ENCODE measurements at places on chromosomes 7 and 10. TPM values are rescaled to one million over a fixed set of nuclear protein-coding genes. Genes with fewer than 3 reads are reported as not detected.

BRAT1 gene
- 37.8 TPM for total RNA-seq

DNA sequence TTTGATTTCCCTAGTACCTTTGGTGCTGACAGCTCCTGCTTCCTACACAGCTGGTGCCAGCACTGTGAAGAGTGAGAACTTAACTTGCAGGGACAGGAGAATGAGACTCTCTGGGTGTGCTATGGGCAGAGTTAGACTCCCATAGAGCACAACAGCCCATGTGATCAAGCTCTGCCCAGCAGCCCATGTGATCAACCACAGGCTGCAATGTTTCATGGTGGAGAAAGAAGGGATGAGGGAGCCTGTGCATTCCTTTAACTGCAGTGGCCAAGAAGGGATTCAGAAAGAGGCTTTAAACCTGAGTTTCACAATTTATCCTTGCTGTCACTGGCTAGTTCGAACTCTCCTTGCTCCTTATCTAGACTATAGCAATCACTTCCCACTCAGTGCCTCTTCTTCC is 10.0 kb upstream of the MEST start:
- H3K27ac ChIP-seq = no peak overlapping the region
- H3K4me1 ChIP-seq = peaks cover 14% of the 10 kb centered on the region
- H3K4me3 ChIP-seq = no peak overlapping the region
- no peak for DNase-seq
- H3K27me3 ChIP-seq = peaks cover 14% of the 10 kb centered on the region
- no peaks in the 10 kb centered on the region for H3K36me3 ChIP-seq

DNA sequence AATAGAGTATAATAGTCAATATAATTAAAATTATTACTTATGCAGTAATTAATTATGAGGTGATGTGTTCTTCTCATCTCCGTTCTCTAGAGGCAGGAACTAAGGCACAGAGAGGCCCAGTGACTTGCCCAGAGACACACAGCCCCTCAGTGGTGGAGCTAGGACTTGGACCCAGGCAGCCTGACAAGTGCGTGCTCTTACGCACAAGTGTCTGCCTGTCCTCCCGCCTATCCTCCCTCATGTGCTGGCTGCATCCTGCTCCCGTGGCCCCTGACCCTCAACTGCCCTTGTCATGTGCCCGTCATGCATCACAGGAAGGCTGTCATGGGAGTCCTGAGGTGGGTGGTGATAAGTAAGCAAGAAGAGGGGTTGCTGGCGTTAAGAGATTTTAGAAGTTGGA is 14.3 kb downstream of the IL2RA start:
- H3K36me3 ChIP-seq = peaks cover 89% of the 10 kb centered on the region
- peak overlapping the region; percentile 99 for H3K27ac ChIP-seq
- H3K27me3 ChIP-seq = peaks cover 4% of the 10 kb centered on the region

GRCh38 chr7:143322760-143323633 is 7.1 kb downstream of the CLCN1 start:
- H3K36me3 ChIP-seq = no peaks in the 10 kb centered on the region
- H3K4me3 ChIP-seq = no peak overlapping the region
- no peak for DNase-seq
- peaks cover 4% of the 10 kb centered on the region for H3K4me1 ChIP-seq
- H3K27me3 ChIP-seq = no peaks in the 10 kb centered on the region
- H3K27ac ChIP-seq = no peak overlapping the region

- no peaks in the 10 kb centered on the region for H3K27me3 ChIP-seq
- no peaks in the 10 kb centered on the region for H3K36me3 ChIP-seq
- no peak for DNase-seq
- no peaks in the 10 kb centered on the region for H3K4me1 ChIP-seq
These were observed 246.8 kb downstream of the GATA3 start for GRCh38 chr10:8301333-8301732.

GRCh38 chr10:5447611-5448071 is 35.3 kb downstream of the NET1 start:
- peak overlapping the region; percentile 38 for H3K4me3 ChIP-seq
- peaks cover 42% of the 10 kb centered on the region for H3K4me1 ChIP-seq
- H3K36me3 ChIP-seq = peaks cover 18% of the 10 kb centered on the region
- peak overlapping the region; percentile 72 for H3K27ac ChIP-seq

DNA sequence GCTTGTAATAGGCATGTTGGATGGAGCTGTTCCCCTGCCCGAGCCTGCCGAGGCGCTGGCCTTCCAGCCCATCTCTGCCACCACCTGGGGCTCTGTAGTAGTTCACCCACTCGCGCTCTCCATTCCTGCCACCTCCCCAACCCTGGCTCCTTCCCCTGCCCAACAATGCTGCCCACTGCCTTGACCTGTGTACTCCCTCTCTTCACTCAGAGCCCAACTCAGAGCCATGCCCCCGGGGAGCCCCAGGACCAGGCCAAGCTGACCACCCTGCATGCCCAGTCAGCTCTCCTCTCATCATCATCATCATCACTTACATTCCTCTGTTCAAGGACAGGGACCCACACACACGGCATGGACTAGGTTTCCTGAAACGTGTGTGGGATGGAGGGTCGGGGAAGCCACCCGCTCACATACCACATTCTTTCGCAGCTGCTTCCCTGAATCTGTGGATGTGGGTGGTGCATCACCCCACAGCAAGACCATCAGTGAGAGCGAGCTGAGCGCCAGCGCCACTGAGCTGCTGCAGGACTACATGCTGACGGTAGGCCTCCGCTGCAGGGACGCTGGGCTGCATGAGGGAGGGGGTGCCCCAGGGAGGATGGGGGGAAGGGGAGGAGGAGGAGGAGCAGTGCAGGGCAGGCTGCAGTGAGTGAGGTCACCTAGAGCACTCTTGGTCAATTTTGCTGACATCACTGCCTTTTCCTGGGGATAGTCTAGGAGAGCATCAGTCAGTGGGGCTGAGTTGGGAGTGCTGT is 15.6 kb downstream of the NACAD start:
- H3K36me3 ChIP-seq = peaks cover 6% of the 10 kb centered on the region
- H3K27ac ChIP-seq = peak overlapping the region; percentile 47
- H3K27me3 ChIP-seq = no peaks in the 10 kb centered on the region
- no peak overlapping the region for H3K4me3 ChIP-seq

DNA sequence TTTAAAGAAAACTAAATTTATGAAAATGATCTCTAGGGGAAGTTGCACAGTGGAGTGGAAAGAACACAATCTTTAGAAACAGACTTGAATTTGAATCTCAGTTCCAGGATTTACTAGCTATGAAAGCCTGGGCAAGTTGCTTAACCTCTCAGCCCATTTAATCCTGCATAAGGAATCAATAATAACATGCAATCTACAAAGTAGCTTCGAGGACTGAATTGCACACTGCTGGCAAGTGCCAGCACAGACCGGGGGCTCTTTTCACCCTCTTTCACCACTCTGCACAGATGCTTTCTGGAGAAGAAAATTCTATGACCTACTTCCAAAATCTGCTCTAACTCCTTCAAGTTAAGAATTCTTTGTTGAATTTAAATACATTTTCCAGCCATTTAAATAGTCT is 63.4 kb upstream of the ANK3 start:
- no peak for DNase-seq
- no peaks in the 10 kb centered on the region for H3K27me3 ChIP-seq
- no peak overlapping the region for H3K27ac ChIP-seq
- H3K36me3 ChIP-seq = no peaks in the 10 kb centered on the region
- no peak overlapping the region for H3K4me3 ChIP-seq

DNA sequence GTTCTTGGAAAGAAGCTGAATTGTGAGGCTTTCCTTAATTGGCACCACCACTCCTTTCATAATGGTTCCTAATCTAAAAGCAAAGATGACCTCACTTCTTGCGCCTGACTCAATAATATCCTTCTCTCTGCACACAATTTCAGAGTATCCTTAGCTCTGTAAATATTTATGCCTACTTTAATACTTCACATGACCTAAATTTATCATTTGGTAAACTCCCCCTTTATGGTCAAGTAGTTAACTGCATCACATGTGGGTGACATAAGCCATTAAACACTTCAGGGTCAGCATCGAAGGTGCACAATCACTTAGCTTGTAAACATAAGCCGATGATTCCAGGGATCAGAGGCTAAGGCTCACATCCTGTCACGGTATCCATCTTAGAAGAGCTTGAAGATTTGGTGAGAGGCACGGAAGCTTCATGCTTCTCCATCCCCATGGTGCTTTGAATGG is 7.3 kb upstream of the RHOBTB1 start:
- no peak overlapping the region for H3K27ac ChIP-seq
- no peak overlapping the region for H3K4me3 ChIP-seq
- DNase-seq = no peak
- H3K27me3 ChIP-seq = peaks cover 30% of the 10 kb centered on the region
- H3K4me1 ChIP-seq = no peaks in the 10 kb centered on the region

CXCL12 gene
- not detected for total RNA-seq

ASB4 gene
- total RNA-seq = not detected

- H3K27me3 ChIP-seq = no peaks in the 10 kb centered on the region
- H3K4me3 ChIP-seq = no peak overlapping the region
- H3K36me3 ChIP-seq = peaks cover 14% of the 10 kb centered on the region
- no peak overlapping the region for H3K27ac ChIP-seq
- no peak for DNase-seq
These were observed 62.1 kb downstream of the FAM185A start for GRCh38 chr7:102810916-102811315.

DNA sequence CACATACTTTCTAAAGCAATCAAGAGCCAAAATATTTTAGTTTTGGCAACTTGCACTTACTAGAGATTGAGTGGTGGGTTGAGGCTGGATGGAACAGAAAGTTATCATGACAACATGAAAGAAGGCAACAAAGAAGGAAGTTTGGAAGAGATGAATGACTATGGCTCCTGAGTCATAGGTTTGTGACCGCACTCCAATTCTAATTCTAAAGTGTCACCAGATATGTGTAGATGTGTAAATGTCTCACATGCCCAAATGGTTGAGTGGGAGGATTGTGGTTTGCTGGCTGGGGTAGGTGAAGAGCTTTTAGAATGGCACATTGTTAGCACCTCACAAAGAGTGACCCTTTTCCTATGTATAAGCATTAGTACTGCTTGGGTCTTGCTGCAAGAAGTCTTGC is 20.2 kb downstream of the TAS2R16 start:
- H3K27me3 ChIP-seq = no peaks in the 10 kb centered on the region
- no peak overlapping the region for H3K27ac ChIP-seq
- no peak for DNase-seq
- no peak overlapping the region for H3K4me3 ChIP-seq
- H3K4me1 ChIP-seq = no peaks in the 10 kb centered on the region

DNA sequence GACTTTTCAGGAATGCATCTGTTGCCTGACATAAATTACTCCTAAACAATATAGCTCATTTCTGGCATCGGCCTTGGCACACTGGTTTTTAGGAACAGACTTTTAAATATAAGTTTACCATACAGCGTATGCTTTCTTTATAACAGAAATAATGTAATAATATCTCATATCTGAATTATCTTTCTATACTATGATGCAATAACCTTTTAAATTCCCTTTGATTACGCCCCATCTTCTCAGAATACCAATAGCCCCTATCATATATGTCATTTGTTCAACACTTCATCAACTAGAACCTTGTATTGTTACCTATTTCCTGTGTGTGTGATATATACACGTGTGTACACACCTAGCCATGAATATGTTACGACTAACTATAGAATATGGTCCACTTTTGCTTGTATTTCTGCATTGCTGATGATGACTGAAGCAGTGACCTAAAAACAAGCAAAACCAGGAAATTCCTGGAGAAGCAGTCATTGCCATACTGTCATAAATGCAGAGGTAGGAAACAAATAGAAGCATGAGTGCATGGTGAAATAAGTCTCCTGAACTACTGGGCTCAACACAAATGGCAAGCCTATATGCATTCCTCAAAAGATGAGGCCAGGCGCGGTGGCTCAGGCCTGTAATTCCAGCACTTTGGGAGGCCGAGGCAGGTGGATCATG is 618.4 kb upstream of the NRP1 start:
- no peak for DNase-seq
- H3K27me3 ChIP-seq = no peaks in the 10 kb centered on the region
- H3K4me1 ChIP-seq = no peaks in the 10 kb centered on the region
- H3K36me3 ChIP-seq = no peaks in the 10 kb centered on the region
- H3K27ac ChIP-seq = no peak overlapping the region
- no peak overlapping the region for H3K4me3 ChIP-seq

VSIR gene
- 47.3 TPM for total RNA-seq

DNA sequence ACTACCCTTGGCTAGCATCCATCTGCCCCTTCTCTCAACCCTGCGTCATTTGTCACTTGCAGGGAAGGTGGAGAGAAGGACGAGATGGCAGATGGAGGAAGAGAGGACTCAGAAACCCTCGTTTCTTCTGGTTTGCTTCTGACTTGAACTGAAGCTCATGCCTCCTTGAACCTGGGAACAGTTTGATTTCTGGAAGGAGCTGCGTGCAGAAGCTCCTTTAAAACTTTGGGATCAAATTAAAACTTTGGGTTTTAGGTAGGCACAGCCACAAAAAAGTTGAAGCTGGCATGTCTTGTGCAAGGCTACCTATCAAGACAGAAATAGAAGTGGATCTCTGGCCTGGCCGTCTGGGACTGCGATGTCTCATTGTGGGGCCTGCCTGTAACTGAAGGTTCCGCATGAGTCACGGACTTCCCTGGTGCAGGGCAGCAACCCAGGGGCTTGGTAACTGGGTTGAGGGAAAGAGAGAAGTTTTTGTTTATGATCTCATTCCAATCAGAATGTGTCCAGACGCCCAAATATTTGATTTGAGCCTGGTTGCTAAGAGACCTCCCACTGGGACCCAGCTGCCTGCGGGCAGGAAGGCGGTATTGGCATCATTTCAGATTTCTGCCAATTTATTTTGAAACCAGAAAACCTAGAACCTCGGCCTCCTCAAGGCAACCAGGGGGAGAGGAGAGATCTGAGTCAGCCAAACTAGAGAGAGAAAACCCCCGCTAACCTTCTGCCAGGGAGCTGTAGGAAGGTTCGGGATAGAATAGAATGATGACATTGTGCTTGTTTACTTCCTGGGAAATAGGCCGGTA is 15.8 kb upstream of the CAMK1D start:
- peak; percentile 26 for DNase-seq
- H3K27ac ChIP-seq = no peak overlapping the region
- no peaks in the 10 kb centered on the region for H3K36me3 ChIP-seq
- no peaks in the 10 kb centered on the region for H3K27me3 ChIP-seq

GRCh38 chr10:20944789-20945502 is 47.8 kb upstream of the NEBL start:
- DNase-seq = no peak
- H3K36me3 ChIP-seq = no peaks in the 10 kb centered on the region
- no peaks in the 10 kb centered on the region for H3K27me3 ChIP-seq
